CD4-positive, alpha-beta T cell treated with Interferon alpha-2 for 1 hour (primary cell): ENCODE measurements at places on chromosomes 13 and 19.

- no peak for DNase-seq
These were observed 118.5 kb downstream of the IRS2 start for GRCh38 chr13:109667807-109668291.

DNA sequence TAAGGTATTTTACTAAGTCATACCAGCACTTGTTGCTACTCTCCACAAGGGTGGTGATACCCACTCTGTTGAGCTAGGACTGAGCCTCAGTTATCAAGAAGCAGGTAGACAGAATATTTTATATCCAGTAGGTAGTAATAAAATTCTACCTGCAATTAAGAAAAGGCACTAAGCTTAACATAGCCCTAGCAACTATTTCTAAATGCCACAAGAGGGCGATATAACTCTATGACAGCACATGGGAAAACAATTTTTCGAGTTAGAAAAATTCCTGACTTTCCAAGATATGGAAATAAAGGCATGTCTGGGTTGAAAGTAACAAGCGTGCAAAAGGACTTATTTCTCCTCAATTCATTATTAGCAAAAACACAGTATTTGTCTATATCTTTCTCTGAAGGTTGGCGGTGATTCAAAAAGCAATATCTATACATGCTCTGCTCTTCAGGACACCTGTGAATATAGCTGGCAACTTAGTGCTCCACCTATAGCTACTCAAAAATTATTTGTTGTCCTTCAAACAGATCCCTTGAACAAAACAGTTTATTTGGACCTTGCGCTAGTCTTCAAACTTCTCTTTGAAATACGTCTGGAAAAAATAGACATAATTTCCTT, 14.7 kb downstream of the CCDC169 start:
- peak; percentile 21 for DNase-seq

- peak; percentile 93 for DNase-seq
These were observed at the start of gene FDX2 for GRCh38 chr19:10315335-10316214. FDX2 (minus strand) TSS chr19:10316015; CDS start chr19:10315996, 19 bp downstream.

DNA sequence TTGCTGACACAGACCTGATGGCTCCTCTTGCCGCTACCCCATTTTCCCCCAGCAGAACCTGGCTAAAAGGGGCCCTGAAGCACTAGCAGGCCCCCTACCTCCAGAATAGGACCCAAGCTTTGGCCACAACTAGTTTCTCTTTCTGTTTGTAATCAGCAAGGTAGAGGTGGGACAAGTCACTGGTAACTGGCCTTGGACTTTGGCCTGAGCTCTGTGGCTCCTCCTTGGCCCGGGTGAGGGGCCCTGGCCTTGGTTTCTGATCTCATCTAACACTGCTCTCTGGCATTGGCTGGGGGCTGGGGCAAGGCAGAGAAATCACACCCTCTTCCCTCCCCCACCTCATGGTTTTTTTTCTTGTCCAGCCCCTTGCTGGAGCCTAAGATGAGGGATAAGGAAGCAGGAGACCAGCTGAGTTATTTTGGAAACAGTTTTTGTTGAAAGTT, 2.1 kb downstream of the CALM3 start:
- DNase-seq, result no peak

DNA sequence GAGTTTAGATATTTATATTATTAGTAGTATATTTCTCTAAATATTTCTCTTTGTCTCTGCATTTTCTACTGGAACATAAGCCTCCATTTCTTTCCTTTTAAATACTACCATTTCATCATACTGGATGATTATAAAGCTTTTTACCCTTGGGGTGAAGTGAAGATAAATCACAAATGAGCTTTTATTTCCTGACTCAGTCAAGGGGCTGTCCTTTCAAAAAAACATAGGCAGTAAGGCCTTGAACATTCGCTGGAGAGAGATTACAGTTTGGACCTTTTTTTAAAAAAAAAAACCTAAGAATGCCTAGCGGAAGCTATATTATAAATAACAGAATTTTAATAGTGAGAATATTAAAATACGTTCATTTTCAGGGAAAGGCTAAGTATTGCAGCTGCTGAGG, 268.8 kb upstream of the PCDH9 start:
- no peak for DNase-seq

GRCh38 chr13:79482281-79482970, 1.5 kb downstream of the NDFIP2 start:
- no peak for DNase-seq

GRCh38 chr13:48401480-48401879, 11.4 kb downstream of the LPAR6 start:
- no peak for DNase-seq
